Activated CD8-positive, alpha-beta memory T cell treated with anti-CD3 and anti-CD28 coated beads, Interleukin-2, amount 10 ng/mL, durations not matched to agents 7 days and 5 days (primary cell): ENCODE measurements at places on chromosomes 1 and 21. TPM values are rescaled to one million over a fixed set of nuclear protein-coding genes. Genes with fewer than 3 reads are reported as not detected.
A peak's percentile ranks its signal among the peaks of the same experiment; 100 is the strongest.

DNA sequence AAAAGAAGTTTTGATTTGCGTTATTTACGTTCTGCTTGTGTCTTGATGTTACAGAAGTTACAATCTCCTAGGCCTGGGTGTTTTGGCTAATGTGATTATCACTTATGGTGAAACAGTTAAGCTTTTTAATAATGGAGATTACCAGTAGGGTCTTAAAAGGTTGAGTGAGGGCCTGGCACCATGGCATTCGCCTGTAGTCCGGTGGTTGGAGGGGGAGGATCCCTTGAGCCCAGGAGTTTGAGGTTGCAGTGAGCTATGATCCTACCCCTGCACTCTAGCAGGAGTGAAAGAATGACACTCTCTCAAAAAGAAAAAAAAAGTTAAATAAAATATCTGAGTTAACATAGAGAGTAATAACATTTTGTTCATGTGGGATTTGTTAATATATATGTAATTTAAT, 8.8 kb upstream of the SPEN start:
- DNase-seq, result no peak

DNA sequence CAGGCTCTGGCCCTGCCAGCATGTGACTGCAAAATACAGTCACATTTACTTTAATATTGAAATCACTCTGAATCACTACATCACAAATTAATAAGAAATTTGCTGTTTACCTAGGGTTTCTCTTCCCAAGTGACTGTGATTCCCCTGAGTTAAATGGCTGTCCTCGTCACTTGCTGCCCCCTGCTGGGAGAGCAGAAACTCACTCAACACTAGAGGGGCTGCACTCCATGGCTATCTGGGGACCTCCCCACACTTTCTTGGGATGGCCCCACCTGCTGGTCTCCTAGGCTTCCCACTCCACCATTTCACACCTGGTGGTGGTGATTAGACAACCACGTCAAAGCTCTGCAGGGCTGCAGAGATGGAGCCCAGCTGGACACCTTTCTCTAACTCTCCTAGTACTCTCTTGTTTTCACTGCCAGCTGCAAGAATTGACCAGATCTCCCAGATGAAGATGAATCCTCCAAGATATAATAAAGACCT, 63.4 kb downstream of the CD2 start:
- peak; percentile 87 for DNase-seq

DNA sequence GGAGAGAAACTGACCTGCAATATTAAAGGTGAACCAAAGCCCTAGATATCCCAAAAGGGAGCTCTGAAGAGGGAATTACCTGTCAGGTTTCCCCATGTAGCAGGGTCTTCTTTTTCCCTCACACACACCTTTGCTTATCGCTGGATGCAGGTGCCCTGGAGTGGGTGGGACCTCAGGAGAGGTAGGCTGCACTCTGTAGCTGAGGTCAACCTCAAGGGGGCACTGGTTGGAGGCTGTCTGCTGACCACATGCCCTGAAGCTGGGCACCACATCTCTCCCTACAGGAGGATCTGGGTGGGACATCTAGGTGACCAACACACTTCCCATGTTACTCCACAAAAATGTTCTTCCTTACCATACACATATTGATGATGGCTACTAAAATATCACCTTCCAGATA, 298.7 kb upstream of the USP25 start:
- no peak for DNase-seq

DNA sequence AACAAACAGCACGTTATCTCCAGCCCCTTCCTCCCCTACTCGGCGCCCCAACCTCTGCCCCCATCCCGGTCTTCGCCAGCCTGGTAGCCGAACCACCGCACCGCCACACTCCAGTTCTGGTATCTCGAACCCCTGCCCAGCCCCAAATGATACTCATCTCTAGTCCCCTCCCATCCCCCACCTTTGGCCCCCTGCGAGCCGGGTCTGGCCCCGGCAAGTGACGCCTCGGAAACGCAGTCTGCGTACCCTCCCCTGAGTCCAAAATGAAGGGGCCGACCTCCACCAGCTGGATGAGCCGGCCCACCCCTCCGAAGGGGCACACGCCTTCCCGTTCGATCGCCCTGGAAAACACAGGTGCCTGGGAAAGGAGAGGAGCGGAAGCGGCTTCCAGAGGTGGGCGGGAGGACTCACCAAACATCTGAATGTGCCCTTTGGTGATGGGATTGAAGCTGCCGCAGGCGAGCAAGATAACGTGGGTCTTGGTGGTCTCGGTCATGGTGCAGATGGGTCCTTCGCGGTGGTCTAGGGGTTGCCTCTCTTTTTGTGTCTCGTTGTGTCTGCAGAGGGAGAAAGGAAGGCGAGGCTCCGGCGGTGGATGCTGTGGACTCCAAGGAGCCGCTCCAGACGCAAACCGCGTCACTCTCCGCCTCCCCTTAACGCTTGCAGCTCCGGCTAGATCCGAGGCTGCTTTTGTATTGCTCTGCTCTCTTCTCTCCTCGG, at the start of gene NMNAT2:
Gene NMNAT2 (minus strand): TSS at position 609 of the 720 bp plus-strand sequence. CDS start 113 bp downstream, at position 496.
- DNase-seq, result no peak

DNA sequence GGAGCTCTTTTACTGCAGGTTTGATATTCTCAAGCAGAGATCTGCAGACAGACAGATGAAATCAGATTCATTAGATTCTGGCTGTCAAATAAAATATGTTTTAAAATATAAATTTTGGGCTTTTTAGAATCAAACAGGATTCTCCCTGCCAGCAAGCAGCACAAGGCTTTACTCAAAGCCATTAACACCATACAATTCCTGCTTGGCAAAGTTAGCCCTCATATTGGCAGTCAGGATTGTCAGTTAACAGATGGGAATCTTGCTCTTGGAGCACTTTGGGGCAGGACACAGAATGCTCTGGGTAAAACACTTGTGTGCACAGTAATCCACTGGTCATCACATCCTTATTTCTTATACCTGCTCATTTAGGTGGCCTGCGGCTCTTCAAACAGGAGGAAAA, 560.6 kb upstream of the BEND5 start:
- no peak for DNase-seq

GRCh38 chr1:39711966-39712340, 20.7 kb upstream of the HPCAL4 start:
- DNase-seq, result no peak

Gene FCGR3B
- total RNA-seq, result not detected
